WTC11 (cell line): ENCODE measurements at places on chromosomes 7 and 10. TPM values are rescaled to one million over a fixed set of nuclear protein-coding genes. Genes with fewer than 3 reads are reported as not detected.

- no peak overlapping the region for H3K4me3 ChIP-seq
- H3K27ac ChIP-seq, result no peak overlapping the region
- H3K4me1 ChIP-seq, result 0 out of 2 replicates have a peak, but pooled peaks cover 3% of the 10 kb centered on the region
- DNase-seq, result no peak
- H3K27me3 ChIP-seq, result no peaks in the 10 kb centered on the region
- H3K36me3 ChIP-seq, result no peaks in the 10 kb centered on the region
Observed at GRCh38 chr10:97898429-97898828, 48.8 kb downstream of the GOLGA7B start.

GRCh38 chr7:46835556-46835955 is 746.4 kb downstream of the TNS3 start:
- H3K4me3 ChIP-seq, result no peak overlapping the region
- DNase-seq, result no peak
- no peaks in the 10 kb centered on the region for H3K4me1 ChIP-seq
- no peaks in the 10 kb centered on the region for H3K36me3 ChIP-seq
- H3K27me3 ChIP-seq, result no peaks in the 10 kb centered on the region

GRCh38 chr7:30971840-30972563 is 8.2 kb downstream of the GHRHR start:
- H3K27me3 ChIP-seq, result no peaks in the 10 kb centered on the region; the same call in 1 of the 2 replicates
- H3K4me3 ChIP-seq, result no peak overlapping the region
- DNase-seq, result no peak
- H3K36me3 ChIP-seq, result no peaks in the 10 kb centered on the region
- no peak overlapping the region for H3K27ac ChIP-seq

The POLR2J gene
- total RNA-seq, result 45.9 to 51.7 TPM (median 50.5 TPM) in 3 replicates

- no peaks in the 10 kb centered on the region for H3K36me3 ChIP-seq
- H3K27ac ChIP-seq, result no peak overlapping the region
- H3K27me3 ChIP-seq, result no peaks in the 10 kb centered on the region
Observed at GRCh38 chr10:97102441-97102840, 83.3 kb downstream of the SLIT1 start.

The TMEM196 gene
- 0.11 to 0.42 TPM (median 0.16 TPM) in 3 replicates for total RNA-seq

- peaks cover 10% of the 10 kb centered on the region for H3K27me3 ChIP-seq
- H3K4me3 ChIP-seq, result no peak overlapping the region
- no peak overlapping the region for H3K27ac ChIP-seq
Observed at GRCh38 chr7:23768022-23768421, 58.0 kb downstream of the STK31 start.

GRCh38 chr7:130945411-130945811 is 211.4 kb upstream of the KLF14 start:
- DNase-seq, result no peak
- no peak overlapping the region; the same call in 1 of the 2 replicates for H3K27ac ChIP-seq
- H3K36me3 ChIP-seq, result no peaks in the 10 kb centered on the region

The SPOCK2 gene
- 4.0 to 4.7 TPM (median 4.1 TPM) in 3 replicates for total RNA-seq

The HYCC1 gene
- total RNA-seq, result 114 to 125 TPM (median 116 TPM) in 3 replicates

The CHCHD1 gene
- total RNA-seq, result 45.9 to 47.9 TPM (median 45.9 TPM) in 3 replicates

DNA sequence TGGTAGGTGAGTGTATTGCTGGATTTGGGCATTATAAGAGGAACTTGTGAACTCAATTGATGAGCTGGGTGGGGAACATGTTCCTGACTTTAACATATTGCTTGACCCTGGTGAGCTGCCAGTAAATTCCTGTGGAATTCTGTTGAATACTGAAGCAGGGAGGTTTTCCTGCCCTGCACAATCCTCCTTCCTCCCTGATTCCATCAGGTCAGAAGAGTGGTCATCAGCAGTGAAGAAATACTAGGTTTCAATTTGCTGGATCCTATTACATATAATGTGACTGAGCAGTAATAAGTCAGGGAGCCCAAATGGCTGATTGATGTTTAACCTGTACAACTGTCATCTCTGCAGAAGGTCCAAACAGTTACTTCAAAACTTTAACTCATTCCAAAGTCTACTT is 581.2 kb downstream of the SUGCT start:
- H3K4me3 ChIP-seq, result no peak overlapping the region
- 0 out of 2 replicates have a peak overlapping the region, but pooled peaks have one; percentile 3 for H3K27ac ChIP-seq
- H3K4me1 ChIP-seq, result peaks cover 41% of the 10 kb centered on the region
- H3K36me3 ChIP-seq, result peaks cover 4% of the 10 kb centered on the region; the same call in 1 of the 2 replicates
- no peak for DNase-seq

GRCh38 chr10:14485986-14486385 is 155.3 kb upstream of the FRMD4A start:
- no peak overlapping the region for H3K27ac ChIP-seq
- DNase-seq, result no peak
- no peaks in the 10 kb centered on the region; the same call in 1 of the 2 replicates for H3K27me3 ChIP-seq
- no peak overlapping the region for H3K4me3 ChIP-seq
- H3K4me1 ChIP-seq, result no peaks in the 10 kb centered on the region

The RSPH10B2 gene
- 0.25 to 0.44 TPM in 2 of 3 replicates, not detected in the other for total RNA-seq

- H3K27me3 ChIP-seq, result no peaks in the 10 kb centered on the region
- no peaks in the 10 kb centered on the region for H3K36me3 ChIP-seq
- H3K27ac ChIP-seq, result peak overlapping the region; percentile 79
Observed at GRCh38 chr10:72754275-72755032, 62.5 kb downstream of the MCU start.

DNA sequence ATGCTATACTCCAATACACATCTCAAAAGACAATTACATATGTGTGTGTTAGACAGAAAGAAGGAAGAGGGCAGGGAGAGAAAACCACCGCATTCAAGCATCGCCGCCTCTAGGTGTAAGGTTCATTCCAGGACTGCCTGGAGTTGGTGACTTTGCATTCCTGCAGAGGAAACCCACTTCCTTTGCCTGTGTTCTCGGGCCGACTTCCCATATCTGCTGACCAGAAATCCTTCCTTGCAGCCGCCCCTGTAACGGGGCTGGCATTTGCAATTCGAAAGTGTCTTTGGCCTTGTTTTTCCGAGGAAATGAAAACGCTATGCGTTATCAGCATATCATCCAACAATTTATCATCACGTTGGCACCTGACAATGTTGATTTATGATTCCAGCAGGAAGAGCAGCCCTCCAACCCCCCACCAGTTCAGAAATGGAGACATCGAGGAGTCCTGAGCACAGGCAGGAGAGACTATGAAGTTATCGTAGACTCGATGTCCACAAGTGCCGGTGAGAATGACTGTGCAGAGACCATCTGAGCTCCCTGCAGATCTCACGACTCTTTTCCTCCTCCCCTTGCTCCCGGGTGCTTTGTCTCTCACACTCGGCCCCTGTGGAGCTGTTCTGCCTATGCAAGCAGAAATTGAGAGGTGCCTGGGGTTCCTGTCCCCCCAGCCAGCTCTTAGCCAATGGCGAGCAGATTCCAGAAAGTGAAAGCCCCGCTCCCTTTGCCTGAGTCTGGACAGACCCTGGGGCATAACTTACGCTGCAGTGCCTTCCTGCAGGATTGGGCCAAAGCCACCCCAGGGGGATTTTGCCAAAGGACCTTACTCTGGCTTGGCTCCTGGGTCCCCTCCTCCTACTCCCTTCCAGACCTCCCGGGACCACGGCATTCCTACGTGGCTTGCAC is 68.9 kb upstream of the FOXK1 start:
- no peaks in the 10 kb centered on the region for H3K36me3 ChIP-seq
- H3K4me1 ChIP-seq, result peaks cover 14% of the 10 kb centered on the region
- H3K4me3 ChIP-seq, result peak overlapping the region; percentile 20
- peak; percentile 43 for DNase-seq
- peak overlapping the region; percentile 80 for H3K27ac ChIP-seq
- no peaks in the 10 kb centered on the region for H3K27me3 ChIP-seq

DNA sequence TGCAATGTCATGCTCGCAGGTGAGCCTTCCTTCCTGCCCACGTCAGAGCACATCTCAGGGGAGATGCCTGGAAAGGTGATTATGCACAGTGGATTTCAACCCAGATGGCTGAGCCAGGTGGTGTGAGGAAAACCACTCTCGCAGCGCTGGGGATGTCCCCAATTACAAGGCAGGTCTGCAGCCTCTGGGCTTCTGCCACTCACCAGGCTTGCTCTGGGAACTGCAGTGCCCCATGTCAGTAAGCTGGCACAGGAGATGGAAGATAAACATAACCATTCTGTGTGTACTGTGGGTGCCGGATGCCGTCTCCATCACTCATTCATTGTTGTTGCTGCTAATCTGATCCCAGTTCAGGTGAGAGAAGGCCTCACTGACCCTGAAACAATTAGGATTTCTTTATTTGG is 222.9 kb upstream of the PITRM1 start:
- no peak overlapping the region for H3K4me3 ChIP-seq
- H3K27ac ChIP-seq, result no peak overlapping the region
- H3K4me1 ChIP-seq, result peaks cover 17% of the 10 kb centered on the region
- DNase-seq, result no peak

- H3K4me1 ChIP-seq, result no peaks in the 10 kb centered on the region
- no peaks in the 10 kb centered on the region for H3K27me3 ChIP-seq
- H3K4me3 ChIP-seq, result no peak overlapping the region
- H3K36me3 ChIP-seq, result no peaks in the 10 kb centered on the region
- no peak for DNase-seq
Observed at GRCh38 chr10:18460032-18460431, 191.4 kb downstream of the NSUN6 start.

GRCh38 chr7:27173511-27173955 is 587 bp downstream of the HOXA10 start:
- H3K27me3 ChIP-seq, result peaks cover 99% of the 10 kb centered on the region
- DNase-seq, result no peak

GRCh38 chr7:137717045-137717444 is 129.7 kb downstream of the DGKI start:
- H3K27ac ChIP-seq, result no peak overlapping the region
- no peak for DNase-seq
- H3K36me3 ChIP-seq, result no peaks in the 10 kb centered on the region
- no peak overlapping the region for H3K4me3 ChIP-seq
